AG04450 (cell line): ENCODE measurements at places on chromosomes 16 and 17. TPM values are rescaled to one million over a fixed set of nuclear protein-coding genes. Genes with fewer than 3 reads are reported as not detected.

GRCh38 chr17:3723188-3723555, 531 bp upstream of the HASPIN start:
- no peak for DNase-seq

DNA sequence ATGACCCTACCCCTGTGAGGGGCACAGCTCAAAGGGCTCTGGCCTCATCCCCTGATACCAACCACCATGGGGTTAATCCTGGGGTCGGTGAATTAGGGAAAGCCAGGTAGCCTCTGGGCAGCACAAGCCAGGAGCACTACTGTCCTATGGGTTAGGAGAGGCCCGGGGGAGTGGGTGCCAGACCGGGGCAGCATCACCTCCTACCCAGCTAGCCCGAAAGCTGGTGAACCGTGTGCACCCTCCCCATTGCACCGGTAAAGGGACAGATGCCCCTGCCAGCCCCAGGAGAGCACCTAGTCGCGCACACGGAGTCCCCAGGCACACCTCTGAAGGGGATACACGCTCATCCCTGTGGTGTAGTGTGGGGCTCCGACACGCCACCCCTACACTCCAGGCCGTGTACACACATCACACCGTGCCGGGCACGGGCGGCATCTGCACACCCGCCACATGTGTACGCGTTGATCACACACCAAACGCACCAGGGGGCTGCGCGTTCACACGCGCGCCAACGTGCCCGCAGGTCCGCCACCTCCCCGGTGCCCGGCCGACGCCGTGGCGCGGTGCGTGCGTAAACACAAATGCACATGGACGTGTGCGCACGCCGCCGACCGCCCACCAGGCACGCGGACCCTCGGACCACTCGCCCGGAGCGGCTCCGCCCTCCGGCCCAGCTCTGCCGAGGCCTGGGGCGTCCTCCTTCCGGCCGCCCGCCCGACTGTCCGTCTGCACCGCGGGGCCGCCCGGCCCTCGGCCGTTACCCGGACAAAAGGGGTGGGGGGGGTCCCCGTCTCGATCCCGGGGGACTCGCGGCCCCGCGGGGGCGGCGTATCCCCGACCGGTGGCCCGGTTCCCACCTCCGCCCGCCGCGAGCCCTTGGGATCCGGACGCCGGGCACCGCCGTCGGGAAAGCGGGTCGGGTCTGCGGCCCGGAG, 785 bp downstream of the UBALD1 start:
- DNase-seq = no peak

Gene TMEM114
- not detected in 2 replicates for polyA plus RNA-seq

DNA sequence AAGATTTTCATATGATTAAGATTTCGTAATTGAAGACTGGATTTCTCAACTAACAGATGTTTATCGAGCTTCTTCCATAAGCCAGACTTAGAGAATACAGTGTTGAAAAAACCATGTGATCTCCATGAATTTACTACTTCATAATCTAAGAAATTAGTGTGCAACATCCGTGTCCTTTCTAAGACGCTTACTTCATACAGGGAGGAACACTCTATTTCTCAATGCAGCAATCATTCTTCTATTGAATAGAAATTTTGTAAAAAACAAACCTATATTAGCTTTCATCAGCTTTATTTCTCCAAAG, 946.3 kb downstream of the KCNJ2 start:
- no peak for DNase-seq

Gene TMEM220
- 5.2 and 6.1 TPM in 2 replicates for polyA plus RNA-seq

DNA sequence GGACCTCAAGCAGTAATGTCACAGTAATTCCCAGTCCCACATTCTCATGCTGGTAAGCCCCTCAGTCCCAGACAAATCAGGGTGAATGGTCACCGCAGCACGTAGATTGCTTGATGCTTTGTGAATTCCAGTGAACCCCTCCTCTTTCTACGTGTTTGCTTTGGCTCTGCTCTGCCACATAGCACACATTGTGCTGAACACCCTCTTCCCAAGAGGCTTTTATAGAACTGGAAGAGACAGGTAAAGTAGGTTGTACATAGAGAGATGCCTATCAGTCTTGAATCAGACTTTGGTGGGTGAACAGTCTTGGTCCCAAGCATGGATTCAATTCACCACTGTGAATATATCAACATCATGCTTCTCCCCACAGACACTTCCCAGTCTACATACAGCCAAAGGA, 579 bp upstream of the KRTAP9-6 start:
- no peak for DNase-seq

GRCh38 chr17:48368352-48368908, 61.6 kb downstream of the SKAP1 start:
- no peak for DNase-seq

Gene MSRB1
- 23.1 and 32.6 TPM in 2 replicates for polyA plus RNA-seq

Gene NOTUM
- polyA plus RNA-seq = 0.04 TPM in 1 of 2 replicates, not detected in the other

Gene CHAD
- not detected in 2 replicates for polyA plus RNA-seq
